ENCODE measurements at places on chromosomes 6 and 20. TPM values are rescaled to one million over a fixed set of nuclear protein-coding genes. Genes with fewer than 3 reads are reported as not detected.
A peak's percentile ranks its signal among the peaks of the same experiment; 100 is the strongest.

DNA sequence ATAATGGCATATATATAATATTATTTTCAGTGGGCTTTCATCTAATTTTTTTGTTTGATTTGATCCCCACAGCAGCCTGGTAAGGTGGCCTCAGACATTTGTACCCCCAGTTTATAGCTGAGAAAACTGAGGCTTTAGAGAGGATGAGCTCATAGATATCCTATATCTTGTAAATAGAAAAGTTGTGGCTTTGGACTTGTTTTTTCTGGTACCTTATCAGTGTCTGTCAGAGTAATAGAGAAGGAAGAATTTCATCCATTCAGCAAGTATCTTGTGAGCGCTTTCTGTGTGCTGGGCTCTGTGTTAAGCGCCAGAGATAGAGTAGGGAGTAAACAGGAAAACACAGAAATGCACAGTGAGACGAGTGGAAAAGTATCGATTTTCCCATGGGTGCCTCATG lies 27.9 kb downstream of the TAF11 start:
- no peak for DNase-seq

DNA sequence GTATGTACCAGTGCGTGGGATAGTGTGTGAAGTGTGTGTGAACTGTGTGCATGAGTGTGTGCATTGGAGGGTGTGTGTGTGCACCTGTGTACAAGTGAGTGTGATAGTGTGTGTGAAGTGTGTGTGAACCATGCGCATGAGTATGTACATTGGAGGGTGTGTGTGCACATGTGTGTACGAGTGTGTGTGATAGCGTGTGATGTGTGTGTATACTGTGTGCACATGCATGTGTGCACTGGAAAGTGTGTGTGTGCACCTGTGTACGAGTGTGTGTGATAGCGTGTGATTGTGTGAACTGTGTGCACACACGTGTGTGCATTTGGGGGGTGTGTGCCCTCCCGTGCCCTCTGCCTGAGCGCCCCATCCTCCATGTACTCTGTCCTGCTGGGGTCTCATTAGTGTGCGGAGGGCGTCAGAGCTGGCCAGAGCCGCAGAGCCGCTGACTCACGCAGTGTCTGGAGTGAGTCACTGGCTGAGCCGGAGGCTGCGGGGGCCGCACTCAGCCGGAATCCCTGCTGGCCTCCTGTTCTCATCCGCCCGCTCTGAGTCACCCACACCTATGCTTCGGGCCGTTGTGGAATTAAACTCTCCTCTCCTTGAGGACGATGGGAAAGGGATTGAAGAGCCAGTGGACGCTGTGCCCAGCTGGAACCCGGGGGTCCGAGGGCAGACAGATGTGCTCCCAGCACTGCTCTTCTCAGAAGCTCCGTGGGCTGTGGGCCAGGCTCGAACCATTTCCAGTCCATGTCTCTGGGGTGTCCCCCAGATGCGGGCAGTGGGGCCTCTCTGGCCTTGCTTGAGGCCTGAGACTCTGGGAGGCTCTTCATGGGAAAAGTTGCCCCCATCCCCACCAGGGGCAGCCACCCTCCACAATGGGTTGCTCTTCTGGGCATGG lies 27.3 kb upstream of the STX16 start:
- no peak for DNase-seq

PMEPA1 gene
- total RNA-seq = 2.4 TPM

ARFGEF2 gene
- total RNA-seq = 22.7 TPM

CCM2L gene
- not detected for total RNA-seq

DNA sequence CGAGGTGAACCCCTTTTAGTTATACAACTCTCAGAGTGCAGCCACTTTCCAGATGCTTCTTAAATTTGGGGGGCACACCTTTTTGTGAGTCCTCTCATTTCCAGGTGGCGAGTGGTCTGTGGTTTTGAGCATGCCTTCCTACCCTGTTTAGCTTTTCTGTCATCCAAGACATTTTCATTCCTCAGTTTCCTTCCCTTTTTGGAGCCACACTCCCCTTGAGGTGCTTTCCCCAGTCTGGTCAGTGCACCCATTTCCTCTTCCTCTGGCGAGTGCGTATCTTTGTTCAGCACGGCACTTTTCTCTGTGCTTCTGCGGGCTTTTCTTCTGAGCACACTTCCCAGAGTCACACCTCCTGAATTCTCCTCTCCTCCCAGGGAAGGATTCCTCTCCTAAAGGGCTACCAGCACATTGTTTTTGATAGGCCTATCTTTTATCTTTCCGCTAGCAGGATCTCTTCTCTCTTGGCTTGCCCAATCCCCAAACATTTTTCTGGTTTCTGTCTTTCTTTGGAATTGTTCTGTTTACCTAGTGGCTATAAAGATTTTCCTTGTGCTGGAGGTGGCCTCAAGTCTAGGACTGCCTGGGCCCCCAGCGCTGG lies 1.4 kb downstream of the PHF20 start:
- DNase-seq = peak; percentile 26

GRCh38 chr6:160439751-160440150 lies 91.6 kb downstream of the SLC22A3 start:
- DNase-seq = no peak

OGFR gene
- total RNA-seq = 83.0 TPM

DNA sequence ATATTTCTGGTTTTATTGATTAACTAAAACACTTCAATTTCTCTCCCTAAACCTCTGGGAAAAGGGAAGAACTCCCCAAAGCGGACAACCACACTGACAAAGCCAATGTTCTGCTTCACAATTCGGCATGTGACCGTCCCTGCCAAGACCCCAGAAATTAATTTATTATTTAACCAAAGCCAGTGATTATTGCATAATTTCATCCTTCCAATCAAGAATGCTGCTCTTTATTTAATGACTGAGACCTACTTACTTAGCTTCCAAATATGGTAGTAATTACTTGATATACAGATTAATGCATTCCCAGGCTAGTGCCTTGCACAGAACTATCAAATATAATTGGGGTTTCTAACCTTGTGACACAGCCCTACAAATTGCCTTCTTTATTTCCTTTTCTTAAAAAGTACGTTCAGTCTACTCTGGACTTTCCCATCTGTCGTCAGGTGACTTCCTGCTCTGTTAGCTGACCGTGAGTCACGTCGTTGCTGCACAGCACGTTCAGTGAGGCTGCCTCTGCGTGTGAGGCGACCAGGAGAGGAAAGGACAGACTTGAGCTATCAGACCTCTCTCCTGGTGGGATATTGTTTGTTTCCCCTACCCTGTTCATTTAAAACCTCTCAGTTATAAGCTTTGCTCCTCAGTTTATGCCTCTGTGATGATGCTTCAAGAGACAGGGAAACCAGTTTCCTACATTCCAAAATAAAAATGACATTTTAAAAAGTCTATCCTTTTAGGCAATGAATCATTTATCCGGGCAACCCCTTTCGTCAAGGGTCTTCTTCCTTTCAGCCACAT lies 55.7 kb upstream of the TNFAIP3 start:
- DNase-seq = peak; percentile 95

REM1 gene
- total RNA-seq = not detected

GRCh38 chr6:108763931-108764579 lies 84.2 kb upstream of the ARMC2 start:
- no peak for DNase-seq

DNA sequence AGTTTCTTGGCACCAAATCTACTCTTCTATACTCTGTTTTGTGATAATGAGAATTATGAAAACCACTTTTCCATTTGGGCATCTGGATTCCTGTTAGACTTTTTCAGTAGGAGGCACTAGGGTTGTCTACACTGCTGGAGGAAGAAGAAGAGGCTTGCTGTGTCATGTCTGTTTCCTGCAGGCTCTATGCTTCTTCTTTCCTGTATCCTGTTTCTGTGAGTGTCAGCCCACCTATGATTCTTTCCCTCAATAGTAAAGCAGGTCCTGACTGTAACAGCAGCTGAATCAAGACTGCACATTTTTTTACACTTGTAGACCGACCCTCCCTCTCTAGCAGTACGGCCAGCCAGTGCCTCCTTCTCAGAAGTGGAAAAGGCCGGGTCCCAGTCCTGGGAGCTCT lies 603.9 kb downstream of the HDGFL1 start:
- no peak for DNase-seq

Measured in natural killer cell (primary cell).